Upper lobe of right lung (tissue), 1 donor: ENCODE measurements at places on chromosomes 7 and 10.

GRCh38 chr7:45328403-45328981 is 170.9 kb downstream of the RAMP3 start:
- no peak for DNase-seq

DNA sequence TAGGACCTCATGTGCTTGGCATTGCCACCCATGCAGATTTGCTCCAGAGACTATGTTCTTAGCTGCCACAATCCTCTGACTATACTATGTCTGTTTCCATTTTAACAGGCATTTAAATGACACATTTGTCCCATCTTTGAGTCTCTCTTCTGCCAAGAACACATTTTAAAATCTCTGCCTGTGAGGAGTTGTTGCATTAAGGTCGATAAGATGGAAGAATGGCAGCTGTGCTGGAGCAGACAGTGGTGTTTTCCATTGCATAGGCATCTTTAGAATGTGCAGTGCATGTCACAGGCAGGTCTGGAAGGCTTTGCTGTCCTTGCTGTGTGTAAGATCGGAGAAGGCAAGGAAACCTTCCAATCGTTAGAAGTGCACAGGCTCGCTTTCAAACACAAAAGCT is 70.9 kb upstream of the CELF2 start:
- DNase-seq, result no peak

GRCh38 chr7:151776876-151777494 is 99.9 kb downstream of the PRKAG2 start:
- DNase-seq, result peak; percentile 44

DNA sequence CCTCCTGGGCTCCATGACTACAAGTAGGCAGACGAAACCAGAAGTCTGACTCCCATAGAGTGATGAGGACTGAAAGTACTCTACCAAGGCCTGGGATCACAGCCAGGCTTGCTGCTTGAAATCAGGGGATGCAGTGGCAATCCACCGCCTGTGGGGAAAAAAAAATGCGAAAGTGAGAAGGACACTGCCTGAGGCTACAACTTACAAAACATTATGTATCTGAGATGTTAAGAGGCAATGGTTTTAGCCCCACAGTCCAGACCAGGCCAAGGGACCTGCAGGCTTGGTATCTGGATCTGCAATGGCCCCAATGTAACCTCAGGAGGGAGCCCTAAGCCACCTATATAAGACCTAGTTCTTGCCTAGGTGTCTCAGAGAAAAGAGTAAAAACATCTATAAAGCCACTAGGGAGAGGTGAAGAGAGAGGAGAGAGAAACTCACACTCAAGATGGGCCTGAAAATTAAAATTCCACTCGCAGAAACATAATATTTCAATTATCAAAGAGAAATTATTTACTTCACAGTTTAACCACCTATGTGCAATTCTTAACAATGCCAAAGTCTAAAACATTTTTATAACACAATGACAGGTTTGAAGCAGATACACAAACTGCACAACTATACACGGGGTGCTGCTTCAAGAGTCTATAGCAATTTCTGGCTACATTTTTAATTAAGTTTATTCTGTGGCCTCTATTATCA is 13.9 kb downstream of the DNAJC1 start:
- peak; percentile 68 for DNase-seq

GRCh38 chr7:124074007-124074406 is 41.1 kb upstream of the TMEM229A start:
- DNase-seq, result no peak

GRCh38 chr10:121975295-121976086 is 474 bp upstream of the NSMCE4A start:
- no peak for DNase-seq

- DNase-seq, result no peak
Measured at GRCh38 chr7:51426163-51426562, 109.6 kb upstream of the COBL start.

GRCh38 chr7:74684921-74685320 is 27.4 kb downstream of the GTF2I start:
- no peak for DNase-seq

- DNase-seq, result no peak
Measured at GRCh38 chr7:106568680-106569499, 92.1 kb downstream of the CCDC71L start.

GRCh38 chr7:93861325-93861949 is 29.1 kb downstream of the TFPI2 start:
- DNase-seq, result no peak

DNA sequence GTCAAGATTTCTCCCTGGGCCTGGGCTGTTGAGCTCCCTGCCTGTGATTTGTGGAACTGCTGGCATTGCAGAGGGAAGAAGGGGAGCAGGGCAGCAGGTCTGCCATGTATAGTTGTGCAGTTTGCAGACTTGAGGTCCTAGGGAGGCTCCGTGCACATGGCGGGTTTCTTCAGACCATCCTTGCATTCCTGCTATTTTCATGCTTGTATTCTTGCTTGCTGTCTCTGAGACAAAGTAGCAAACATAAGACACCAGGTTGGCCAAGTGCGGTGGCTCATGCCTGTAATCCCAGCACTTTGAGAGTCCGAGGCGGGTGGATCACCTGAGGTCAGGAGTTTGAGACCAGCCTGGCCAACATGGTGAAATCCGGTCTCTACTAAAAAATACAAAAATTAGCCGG is 61.1 kb downstream of the NPTX2 start:
- no peak for DNase-seq

DNA sequence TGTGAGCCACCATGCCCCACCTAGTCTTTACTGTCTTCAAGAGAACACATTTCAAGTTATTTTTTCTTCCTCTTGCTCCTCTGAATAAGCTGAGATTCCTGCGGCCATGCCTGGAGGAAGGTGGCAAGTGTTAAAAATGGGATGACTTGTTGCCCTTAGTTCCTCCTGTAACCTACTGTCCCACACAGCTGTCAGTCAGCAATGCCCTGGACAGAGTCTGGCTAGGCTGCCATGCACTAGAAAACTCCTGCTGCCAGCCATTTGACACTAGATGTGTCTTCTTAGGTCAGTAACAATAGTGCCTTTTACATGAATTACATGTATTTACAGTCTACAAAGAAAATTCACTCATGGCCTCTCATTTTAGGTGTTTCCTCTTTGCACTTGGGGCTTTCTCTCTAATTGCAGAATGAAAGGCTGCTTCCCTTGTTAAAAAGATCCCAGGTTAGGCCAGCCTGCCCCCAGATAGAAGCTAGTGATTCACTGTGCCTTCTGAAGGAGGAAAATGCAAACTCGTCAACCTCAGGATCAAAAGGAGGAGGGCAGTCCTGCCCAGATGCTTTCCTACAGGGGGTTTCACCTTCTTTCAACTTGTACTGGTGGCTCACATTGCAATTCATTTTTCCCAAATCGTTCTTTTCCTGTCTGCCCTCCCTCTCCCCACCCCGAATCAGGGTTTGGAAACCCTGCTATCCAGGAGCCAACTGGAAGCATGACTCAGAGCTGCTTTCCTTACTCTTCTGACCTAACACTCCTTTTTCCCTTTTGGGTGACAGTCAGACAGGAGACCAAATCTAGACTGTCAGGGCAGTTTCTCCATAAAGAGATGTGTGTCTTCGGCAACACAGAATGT is 136.6 kb downstream of the SPAG6 start:
- no peak for DNase-seq

DNA sequence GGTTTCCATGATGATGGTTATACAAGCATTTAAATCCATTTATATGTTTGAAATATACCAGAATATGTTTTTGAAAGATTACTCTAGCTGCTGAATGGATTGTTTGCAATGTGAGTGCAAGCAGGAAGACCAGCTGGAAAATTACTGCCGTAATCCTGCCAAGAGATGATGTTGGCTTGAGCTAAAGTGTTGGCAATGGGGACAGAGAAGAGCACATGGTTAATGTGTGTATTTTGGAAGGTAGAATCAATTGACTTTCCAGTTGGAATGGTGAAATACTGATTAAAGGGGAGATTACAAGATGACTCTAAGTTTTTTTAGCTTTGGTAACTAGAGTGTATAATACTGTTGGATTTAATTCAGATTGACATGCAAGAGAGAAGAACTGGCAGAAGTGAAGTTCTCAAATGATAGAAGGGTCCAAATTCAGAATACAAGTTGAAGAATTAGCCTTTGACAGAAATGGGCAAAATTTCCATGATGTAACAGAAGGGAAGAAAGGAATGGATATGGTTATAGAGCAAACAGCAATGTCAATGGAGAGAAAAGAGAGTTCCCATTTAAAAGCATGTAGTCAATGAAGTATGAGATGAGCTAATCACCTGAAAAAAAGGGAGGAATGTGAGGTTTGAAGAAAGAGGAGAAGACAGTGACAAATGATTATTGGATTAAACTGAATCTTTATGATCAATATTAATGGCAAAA is 422.0 kb downstream of the CDC14C start:
- DNase-seq, result no peak
